Muscle of arm (tissue), 14 donors: ENCODE measurements at places on chromosomes 3 and 15. TPM values are rescaled to one million over a fixed set of nuclear protein-coding genes. Genes with fewer than 3 reads are reported as not detected.

The LMAN1L gene
- polyA plus RNA-seq, result not detected

DNA sequence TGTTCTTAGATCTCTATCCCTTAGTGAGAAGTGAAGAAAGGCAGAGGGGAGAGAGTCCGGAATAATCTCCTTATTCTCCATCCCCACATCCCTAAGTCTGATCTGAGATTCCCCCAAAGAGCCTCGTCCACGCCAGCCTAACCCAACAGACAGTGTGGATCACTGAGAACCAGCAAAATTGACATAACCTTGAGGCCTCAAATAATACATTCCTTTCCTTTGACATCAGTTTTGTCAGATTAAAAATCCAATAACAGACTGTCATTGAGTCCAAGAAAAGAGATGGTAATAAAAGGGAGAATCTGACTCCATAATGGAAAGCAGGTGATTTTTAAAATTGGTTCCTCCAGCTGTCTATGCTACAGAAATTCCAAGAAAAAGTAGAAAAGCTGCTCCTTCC lies 7.7 kb upstream of the SIAH2 start:
- DNase-seq, result no peak

The GMNC gene
- polyA plus RNA-seq, result 0.04 TPM

DNA sequence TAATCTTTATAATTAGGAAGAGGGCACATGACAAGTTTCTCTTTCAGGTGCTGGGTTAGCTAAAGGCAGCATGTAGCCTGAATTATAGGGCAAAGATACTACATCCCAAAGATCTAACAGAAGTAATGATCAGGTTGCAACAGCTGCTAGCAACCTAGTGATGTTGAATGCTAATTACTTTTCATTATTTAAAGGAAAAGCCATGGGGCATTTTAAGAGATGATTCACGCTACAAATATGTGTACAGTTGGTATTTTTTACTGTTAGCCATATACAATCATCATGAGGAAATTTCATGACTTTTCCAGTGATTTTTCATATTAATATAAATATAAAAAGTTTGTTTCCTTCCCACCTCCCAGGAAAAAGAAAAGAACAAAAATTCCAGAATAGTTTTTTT lies 43.0 kb downstream of the NEK10 start:
- DNase-seq, result no peak

The TEX264 gene
- polyA plus RNA-seq, result 18.8 TPM

DNA sequence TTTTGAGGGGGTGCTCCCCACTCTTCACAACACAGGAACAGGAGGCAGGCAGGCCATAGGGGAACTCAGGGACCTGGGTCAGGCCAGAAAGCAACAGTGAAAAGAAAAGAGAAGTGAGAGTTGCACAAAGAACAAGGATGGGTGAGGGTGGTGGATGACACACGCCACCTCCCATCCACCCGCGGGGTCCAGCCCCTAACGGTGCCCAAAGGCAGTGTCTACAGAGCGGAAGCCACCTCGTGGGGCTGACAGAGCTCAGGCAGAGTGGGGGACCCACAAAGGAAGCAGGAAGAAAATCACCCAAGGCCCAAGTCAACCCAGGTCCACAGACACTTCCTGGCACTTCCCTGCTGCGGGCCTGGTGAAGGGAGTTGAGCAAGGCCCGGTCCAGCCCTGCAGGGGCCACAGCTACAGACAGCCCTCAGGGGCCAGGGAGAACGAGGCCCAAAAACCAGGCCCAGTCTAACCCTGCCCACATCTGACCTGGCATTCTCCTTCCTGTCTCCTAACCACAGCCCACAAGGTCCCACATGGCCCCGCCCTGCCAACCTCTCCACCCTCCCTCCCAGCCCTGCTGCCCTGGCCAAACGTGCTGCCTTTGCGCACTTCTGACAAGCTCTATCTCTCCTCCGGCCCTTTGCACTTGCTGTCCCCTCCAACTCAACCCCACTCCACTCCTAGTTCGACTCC lies 5.9 kb downstream of the NUP210 start:
- DNase-seq, result no peak

The HIGD2B gene
- polyA plus RNA-seq, result not detected

DNA sequence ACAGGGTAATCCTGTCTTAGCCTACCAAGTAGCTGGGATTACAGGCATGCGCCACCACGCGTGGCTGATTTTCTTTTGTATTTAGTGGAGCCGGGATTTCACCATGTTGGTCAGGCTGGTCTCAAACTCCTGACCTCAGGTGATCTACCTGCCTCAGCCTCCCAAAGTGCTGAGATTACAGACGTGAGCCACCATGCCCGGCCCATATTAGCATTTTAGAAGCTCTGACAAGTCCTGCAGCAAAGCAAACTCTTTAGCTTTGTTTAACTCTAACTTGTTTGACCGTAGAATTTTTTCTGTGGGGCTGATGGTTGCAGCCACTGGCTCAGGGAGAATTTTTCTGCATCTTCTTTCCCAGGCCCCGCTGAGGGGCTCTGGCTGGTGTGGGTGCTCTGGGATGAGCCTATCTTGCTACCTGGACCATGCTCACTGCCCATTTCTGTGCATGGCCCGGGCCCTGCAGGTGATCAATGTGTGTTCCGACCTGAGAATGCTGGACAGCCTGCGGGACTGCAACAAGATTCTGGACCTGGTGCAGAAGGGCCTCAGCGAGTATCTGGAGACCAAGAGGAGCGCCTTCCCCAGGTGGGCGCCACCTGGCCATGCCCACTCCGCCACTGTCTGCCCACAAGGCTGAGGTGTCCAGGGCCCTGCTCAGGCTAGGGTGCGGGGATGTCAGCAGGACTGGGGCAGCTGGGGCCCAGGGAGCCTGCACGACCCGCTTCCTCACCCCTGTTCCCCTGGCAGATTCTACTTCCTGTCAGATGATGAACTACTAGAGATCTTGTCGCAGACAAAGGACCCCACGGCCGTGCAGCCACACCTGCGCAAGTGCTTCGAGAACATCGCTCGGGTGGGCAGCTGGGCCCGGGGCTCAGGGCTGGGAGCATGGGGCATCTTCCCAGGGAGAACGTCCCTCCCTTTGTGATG lies 41.3 kb downstream of the DNAH1 start:
- DNase-seq, result no peak

The CFAP100 gene
- polyA plus RNA-seq, result not detected

- peak; percentile 70 for DNase-seq
Measured at GRCh38 chr15:67013696-67014095, 51.7 kb upstream of the SMAD3 start.

DNA sequence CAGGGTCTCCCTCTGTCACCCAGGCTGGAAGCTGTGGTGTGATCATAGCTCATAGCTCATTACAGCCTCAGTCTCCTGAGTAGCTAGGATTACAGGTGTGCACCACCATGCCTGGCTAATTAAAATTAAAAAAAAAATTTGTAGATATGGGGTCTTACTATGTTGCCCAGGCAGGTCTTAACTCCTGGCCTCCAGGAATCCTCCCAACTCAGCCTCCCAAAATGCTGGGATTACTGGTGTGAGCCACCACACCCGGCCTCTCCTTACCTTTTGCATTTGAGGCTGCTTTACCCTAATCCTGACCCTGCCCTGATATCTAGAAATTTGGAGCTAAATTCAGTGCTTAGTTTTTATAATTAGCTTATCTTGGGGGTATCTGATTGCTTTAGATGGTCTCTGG lies 83.2 kb upstream of the GCNT3 start:
- DNase-seq, result no peak

The OR5K3 gene
- polyA plus RNA-seq, result not detected

GRCh38 chr15:60652245-60652644 lies 173.3 kb upstream of the ICE2 start:
- no peak for DNase-seq

The CRABP1 gene
- polyA plus RNA-seq, result 88.5 TPM
